ENCODE measurements at places on chromosomes 2 and 18.

- DNase-seq, result no peak
These were observed 371.6 kb upstream of the CHST9 start for GRCh38 chr18:27556741-27557140.

DNA sequence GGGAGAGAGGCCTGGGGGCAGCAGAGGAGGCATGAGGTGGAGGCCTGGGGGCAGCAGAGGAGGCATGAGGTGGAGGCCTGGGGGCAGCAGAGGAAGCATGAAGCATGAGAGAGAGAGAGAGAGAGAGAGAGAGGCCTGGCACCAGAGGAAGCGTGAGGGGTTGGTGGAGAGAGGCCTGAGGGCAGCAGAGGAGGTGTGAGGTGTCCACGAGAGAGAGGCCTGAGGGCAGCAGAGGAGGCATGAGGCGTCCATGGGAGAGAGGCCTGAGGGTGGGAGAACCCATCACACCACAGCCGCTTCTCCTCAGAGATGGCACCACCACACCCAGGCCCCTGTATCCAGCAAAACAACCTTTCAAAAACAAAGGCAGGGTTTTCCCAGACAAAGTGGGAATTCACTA is 55.7 kb upstream of the KCNG2 start:
- DNase-seq, result no peak

GRCh38 chr18:46035696-46036680 is 36.1 kb downstream of the PSTPIP2 start:
- no peak for DNase-seq

DNA sequence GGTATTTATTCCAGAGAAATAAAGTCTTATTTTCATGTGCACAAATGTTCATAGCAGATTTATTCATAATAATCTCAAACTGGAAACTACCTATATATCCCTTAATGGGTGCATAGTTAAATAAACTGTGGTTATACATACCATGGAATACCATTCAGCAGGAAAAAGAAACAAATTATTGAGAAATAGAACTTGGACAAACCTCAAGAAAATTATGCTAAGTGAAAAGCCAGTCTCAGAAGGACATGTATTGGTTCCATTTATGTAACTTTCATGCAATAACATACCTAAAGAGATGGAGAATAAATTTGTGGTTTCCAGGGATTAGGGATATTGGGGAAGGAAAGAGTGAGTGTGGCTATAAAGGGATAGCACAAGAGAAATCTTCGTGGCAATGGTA is 452.6 kb downstream of the SETBP1 start:
- no peak for DNase-seq

DNA sequence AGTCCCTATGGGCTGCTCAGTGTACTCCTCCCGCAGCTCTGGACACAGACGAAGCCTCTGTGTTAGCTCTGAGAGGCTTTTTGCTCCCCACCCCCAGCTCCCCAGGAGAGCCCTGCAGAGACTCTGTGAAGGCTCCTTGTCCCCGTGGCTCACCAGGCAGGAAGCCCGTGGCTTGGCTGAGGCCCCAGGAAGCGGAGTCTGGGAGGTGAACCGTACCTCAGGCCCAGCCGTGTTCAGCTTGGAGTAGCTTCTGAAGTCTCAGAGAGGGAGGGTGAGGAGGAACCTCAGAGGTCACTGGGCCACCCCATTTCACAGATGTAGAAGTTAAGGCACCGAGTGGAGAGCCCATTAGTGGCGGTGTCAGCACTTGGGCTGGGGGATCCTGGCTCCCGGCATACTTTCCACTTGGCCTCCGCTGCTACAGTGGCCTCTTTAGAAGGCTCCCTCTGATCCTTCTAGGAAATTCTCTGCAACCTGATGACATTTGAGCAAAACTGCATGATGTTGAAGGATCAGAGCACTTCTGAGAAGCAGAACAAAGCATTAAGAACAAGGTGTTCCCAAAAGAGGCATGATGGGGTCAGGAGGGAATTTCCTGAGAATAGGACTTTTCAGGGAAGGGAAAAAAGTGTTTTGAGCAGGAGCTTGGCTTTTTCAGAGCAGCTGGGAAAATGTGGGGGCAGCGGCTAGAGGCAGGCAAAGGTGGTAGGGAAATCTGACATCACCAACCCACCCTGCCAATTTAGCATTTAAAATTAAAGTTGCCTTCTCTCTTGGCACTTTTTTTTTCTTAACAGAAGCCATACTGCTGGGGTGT is 79.1 kb downstream of the MCFD2 start:
- no peak for DNase-seq

GRCh38 chr18:31683106-31683505 is 1.3 kb downstream of the B4GALT6 start:
- no peak for DNase-seq

- no peak for DNase-seq
These were observed 48.3 kb downstream of the LAMA3 start for GRCh38 chr18:23737578-23737977.

DNA sequence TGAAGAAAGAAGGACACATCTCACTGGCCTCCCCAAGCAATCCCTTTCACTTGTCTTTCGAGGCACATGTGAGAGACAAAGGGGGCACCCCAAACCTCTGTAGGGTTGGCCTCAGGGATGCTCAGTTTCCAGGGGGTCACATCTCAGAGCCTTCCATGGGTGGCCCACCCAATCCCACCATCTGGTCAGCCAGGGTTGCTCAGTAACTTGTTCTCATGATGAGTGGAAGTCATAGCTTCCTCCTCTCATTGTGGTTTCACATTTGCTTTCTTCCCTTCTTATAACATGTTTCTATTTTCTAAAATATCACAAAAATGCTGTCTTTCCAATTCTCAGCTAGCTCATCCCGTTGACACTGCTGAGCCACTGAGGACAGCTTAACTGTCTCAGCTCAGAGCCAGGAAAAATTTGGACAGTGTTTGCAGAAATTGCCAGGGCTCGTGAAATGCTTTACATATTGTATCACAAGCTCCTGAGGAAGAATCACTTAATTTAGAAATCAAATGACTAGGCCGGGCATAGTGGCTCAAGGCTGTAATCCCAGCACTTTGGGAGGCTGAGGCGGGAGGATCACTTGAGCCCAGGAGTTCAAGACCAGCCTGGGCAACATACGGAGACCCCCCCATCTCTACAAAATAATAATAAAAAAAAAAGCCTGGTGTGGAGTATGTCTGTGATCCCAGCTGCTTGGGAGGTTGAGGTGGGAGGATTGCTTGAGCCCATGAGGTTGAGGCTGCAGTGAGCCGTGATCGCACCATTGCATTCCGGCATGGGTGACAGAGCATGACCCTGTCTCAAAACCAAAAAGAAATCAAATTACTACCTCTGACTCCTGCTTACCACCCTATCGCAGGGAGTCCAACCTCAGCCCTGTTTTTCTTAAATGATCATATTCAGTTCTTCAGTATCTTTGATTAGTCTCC is 129.3 kb downstream of the PRKCE start:
- no peak for DNase-seq

GRCh38 chr2:231923951-231924888 is 2.0 kb downstream of the NPPC start:
- no peak for DNase-seq

GRCh38 chr2:203876328-203876727 is 8.8 kb downstream of the CTLA4 start:
- no peak for DNase-seq
